Caco-2 (cell line): ENCODE measurements at places on chromosomes 3 and 15.

DNA sequence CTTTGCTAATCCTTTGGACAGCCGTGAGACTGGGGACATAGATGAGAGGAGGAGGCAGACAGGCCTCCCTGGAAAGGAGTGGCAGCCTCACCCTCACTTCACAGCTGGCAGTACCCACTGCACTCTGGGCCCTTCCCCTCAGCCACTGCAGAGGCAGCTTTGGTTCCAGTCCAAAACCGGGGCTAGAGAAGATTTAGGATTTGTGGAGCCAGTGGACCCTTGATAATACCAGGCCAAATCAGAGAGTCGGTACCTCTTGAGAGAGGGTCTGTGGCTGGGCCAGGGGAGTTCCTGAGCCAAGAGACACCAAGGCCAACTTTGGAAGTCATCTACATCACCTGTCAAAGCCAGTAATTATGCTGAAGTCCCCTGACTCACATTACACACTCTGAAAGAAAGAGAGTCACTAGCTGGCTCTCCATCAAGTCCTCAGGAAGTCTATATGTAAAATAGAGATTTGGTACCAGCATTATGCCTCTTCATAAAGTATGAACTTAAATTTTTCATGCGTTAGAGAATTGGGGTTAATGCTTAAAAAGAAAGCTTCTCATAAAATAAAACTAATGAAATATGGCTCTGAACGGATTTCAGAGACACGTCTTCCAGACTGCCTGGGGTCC, 244.1 kb upstream of the SEMA6D start:
- no peak for DNase-seq

GRCh38 chr15:101156509-101157159, 95.2 kb downstream of the CHSY1 start:
- no peak for DNase-seq

GRCh38 chr15:60326824-60327654, 70.7 kb downstream of the ANXA2 start:
- peak; percentile 63 for DNase-seq

DNA sequence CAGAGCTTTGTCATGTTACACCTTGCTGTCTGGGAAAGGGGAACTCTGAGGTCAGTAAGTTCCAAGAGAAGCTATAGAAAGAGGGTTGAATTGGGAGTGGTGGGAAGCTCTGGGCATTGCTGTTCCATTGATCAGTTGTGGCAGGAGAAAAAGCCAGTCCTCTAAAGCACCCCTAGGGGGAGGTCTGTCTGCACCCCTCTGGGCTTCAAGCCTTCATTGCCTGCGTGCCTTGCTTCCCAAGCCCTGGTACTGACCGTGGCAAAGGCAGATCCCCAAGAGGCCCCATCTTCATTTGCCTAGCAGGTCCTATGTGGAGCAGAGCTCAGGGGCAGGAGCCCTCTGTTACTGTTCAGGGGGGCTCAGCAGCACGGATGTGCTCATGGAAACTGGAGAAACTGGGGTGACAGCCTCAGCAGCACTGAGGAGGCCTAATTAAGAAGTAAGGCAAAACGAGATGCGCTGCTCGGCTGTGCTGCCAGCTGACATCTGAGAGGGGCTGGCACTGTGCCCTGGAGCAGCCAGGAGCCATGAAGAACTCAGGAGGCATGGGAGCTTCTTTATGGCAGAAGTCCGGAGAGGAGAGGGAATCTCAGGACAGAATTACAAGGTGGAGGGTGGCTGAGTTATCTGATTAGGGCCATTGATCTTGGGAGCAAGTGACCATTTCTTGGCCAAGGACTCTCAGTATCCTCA, 270.9 kb downstream of the RPLP1 start:
- no peak for DNase-seq

- peak; percentile 57 for DNase-seq
Observed at GRCh38 chr3:139473155-139473771, 3.1 kb downstream of the RBP2 start.

DNA sequence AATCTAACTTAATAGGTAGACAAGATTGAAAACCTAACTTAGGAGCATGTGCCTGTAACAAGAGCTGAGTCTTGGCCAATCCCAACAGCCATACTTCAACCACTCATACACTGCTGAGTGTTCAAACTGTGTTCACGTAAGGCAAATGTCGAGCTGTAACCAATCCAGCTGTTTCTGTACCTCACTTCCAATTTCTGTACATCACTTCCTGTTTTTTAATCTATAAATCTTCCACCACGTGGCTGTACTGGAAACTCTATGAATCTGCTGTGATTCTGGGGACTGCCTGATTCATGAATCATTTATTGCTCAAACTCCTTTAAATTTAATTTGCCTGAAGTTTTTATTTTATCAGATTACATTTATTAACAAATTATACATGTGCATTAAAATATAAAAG, 44.6 kb upstream of the NEDD4 start:
- no peak for DNase-seq

- peak; percentile 60 for DNase-seq
Observed at GRCh38 chr15:63504979-63505841, 817 bp downstream of the USP3 start.

DNA sequence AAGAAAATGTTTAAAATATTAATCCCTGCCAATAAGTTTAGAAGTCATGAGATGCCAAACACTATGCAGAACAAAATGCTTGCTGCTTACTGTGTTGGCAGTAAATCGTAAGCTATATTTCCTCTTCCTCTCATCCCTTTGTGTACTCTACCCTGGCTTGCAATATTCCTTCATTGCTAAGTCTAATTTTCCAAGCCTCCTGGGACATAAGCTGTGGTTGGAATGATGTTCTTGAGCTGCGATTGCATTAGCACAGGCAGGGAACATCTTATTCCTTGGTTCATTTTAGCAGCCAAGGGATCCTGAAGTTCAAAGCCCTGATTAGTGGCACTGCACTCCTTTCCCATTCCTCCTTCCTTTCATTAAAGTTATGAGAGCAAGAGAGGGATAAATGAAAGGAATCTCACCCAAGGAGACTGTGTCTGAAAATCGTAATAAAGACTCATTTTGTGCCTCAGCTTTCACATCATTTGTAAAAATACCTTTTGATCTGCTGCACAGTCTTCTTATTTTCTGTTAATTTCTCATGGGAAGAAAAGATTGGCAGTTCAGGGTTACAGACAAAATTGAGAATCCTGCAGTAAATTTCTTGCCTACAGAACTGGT, 535.2 kb downstream of the OCA2 start:
- no peak for DNase-seq

DNA sequence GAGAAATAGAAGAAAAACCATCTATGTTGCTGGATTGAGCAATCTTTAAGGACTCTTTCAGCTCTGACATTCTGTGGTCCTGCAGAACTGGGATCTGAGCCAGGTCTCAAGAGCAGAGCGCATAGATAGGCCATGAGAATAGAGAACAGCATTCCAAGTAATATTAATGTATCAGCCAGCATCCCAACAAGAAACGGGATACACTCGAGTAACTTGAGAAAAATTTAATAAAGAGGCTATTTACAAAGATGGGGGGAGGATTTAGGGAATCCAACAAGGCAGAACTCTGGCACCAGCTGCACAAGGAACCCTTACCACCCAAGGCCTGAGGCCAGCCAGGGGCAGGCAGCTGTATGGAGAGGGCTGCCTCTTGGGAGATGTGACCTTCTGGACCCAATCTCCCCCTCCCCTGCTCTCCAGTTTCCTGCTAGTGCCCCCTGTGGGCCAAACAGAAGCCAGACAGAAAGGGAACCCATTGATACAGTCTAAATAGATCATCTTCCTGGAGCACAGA, 8.2 kb downstream of the TMOD2 start:
- DNase-seq: no peak

- no peak for DNase-seq
Observed at GRCh38 chr3:128494367-128494650, 1.3 kb upstream of the GATA2 start.

DNA sequence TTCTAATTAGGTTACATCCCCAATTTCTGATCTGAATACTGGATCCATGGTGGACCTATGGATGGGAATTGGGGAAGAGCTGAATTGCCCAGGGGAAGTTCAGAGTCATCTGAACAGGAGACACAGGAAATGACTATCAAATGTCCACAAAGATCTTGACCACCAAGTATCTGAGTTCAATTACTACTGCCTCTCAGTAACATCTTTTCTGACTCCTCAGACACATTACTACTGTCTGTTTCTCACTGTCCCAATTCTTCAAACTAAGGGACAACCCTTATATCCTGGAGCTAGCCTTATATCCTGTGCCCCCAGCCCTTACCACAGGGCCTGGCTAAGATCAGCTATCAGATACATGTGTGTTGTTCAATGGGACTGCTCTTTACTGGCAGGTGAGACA, 10.1 kb upstream of the IREB2 start:
- no peak for DNase-seq

DNA sequence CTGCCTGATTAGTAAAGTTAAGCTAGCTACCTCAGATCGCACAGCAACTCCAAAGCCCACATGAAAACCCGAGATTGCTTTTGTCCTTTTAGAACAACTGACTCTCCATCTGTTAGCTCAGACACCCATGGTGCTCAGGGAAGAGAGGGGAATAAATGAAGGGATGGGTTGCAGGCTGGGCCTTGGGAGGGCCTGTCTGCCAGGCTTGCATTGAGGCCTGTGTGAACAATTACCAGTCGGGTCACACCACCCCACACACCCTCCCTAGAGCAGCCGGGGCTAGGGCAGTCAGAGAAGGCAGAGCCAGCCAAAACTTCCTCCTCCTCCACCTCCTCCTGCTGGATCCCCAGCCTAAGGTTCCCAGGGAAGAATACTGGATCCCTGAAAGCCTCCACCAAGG, 8.8 kb upstream of the PRKAR2A start:
- DNase-seq: no peak

GRCh38 chr15:69573815-69574475, 121.3 kb downstream of the RPLP1 start:
- DNase-seq: no peak

DNA sequence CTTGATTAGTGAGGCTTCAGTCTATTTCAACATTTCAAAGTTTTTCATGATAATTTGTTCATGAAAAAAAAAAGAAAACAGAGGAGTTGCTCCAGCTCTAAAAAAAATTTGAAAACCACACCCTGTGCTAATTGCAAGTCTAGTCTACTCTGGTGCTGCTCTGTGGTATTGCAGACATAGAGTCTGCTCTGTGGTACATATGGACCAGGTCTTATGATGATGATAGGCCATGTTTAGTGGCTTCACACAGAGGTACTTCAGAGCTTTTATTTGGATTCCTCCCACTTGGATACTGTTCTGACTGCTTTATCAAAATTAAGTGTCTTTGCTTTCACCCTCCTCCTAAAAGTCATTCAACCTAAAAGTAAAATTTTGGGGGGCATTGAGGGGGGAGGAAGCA, 160.8 kb downstream of the ALCAM start:
- no peak for DNase-seq

DNA sequence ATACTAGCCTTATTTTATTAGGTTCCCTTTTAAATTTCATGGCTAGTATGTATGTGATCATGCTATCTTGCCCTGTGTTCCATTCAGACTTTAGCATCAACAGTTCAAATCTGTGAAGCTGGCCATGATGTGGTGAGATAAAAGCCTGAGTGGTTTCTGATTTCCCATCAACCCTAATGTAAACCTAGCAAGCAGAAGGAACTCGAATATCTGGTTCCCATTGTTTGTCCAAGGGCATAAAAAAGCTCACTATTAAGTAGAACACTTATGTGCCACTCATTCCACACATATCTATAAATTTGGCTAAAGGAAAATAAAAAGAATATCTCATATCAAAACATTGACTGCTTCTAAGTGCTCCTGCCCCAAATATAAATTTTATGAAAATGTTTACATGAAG, 311.7 kb downstream of the CADM2 start:
- no peak for DNase-seq

DNA sequence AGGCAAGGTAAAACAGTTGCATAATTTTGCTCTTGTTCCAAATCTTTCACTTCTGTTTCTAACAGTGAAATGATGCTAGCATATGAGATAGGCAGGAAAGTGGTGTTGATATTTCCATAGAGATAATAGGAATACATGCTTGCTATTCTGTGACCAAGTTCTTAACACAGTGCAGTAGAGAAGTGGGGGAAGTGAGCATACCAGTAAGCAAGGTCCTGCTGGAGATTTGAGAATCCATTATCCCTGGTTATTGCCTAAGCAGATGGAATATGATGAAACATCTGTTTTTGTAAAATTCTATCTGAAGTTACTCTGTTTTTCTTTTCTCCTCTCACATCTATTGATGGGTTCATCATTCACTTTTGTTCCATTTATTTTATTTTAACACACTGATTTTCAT, 28.7 kb downstream of the USP8 start:
- no peak for DNase-seq

GRCh38 chr15:87492321-87492720, 764.2 kb downstream of the NTRK3 start:
- no peak for DNase-seq

DNA sequence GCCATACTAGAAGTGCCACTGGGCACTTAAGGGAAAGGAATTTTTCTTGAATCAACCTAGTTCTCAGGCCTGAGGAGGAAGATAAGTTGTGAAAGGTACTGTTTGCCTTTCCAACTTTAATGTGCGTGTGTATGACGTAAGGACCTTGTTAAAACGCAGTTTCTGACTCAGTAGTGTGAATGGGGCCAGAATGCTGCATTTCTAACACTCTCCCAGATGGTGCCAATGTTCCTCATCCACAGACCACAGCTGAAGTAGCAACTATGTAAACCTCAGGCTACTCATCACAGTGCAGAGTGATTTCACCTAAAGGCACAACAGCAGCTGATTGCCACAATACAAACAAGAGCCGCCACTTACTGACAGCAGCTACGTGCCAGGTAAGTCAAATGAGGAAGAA, 103.6 kb downstream of the OTOL1 start:
- no peak for DNase-seq

- DNase-seq: no peak
Observed at GRCh38 chr3:194994551-194994981, 276.4 kb downstream of the XXYLT1 start.

- DNase-seq: no peak
Observed at GRCh38 chr3:54222316-54222715, 100.0 kb downstream of the CACNA2D3 start.

- DNase-seq: no peak
Observed at GRCh38 chr15:27111323-27111722, 140.3 kb downstream of the GABRG3 start.

DNA sequence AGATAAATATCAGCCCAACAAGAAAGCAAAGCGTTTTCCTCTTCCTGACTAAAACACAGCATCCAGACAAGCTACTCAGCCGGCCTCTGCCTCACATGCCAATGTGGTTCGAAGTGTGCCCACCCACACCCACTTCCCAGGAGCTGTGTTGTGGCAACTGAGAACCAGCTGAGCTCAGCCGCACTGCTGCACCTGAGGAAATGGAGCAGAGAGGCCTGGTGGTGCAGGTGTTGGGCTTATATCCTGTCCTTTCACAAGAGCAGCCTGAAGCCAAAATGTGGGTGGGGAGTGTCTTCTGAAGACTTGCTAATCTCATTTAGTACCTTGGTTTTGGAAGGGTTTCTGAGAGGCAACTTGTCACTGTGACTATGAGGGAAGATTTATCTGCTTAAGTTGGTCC, 23.0 kb upstream of the RETNLB start:
- DNase-seq: no peak

GRCh38 chr3:40329071-40329470, 19.6 kb downstream of the EIF1B start:
- peak; percentile 6 for DNase-seq

- no peak for DNase-seq
Observed at GRCh38 chr15:29018995-29019976, 133.5 kb downstream of the APBA2 start.

GRCh38 chr3:30982416-30983075, 88.1 kb upstream of the GADL1 start:
- peak; percentile 37 for DNase-seq
